ENCODE measurements at places on chromosomes 1 and 21.

GRCh38 chr21:41824466-41825207 lies 54.5 kb downstream of the PRDM15 start:
- no peak for DNase-seq

- DNase-seq, result no peak
Observed at GRCh38 chr1:204338997-204339396, 20.7 kb downstream of the PLEKHA6 start.

GRCh38 chr1:227175611-227176010 lies 142.7 kb downstream of the CDC42BPA start:
- DNase-seq, result no peak

GRCh38 chr1:67468066-67468718 lies 38.0 kb upstream of the SERBP1 start:
- DNase-seq, result no peak

All from NCI-H2171 treated with DMSO at 0.1 percent for 48 hours (cell line).